ENCODE measurements at places on chromosomes 5 and 9.

GRCh38 chr9:134050726-134051125 lies 17.1 kb downstream of the BRD3 start:
- no peak for DNase-seq

DNA sequence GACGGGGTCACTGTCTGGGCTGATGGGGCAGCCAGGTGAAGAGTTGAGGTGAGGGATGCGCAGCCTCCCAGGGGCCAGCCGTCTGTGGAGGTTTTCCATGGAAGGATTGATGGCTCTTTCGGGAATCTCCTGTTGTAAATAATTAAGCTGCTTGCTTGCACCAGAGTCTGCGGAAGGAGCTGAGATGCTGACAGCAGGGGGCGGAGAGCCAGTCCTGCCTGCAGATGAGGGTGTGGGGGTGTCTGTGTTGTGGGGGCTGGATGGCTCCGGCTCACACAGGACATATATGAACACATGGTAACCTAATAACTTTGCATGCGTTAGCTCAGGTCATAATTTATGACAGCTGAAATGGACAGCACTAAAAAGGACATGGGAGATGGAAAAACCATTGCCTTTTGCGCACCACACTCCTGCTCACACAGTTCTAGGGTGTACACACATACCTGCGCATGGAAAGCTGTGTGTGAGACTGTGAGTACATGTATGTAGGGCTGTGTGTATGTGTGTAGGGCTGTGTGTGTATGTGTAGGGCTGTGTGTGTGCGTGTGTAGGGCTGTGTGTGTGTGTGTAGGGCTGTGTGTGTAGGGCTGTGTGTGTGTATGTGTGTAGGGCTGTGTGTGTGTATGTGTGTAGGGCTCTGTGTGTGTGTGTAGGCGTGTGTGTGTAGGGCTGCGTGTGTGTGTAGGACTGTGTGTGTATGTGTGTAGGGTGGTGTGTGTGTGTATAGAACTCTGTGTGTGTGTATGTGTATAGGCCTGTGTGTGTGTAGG lies 36.8 kb upstream of the SEMA4D start:
- DNase-seq, result no peak

DNA sequence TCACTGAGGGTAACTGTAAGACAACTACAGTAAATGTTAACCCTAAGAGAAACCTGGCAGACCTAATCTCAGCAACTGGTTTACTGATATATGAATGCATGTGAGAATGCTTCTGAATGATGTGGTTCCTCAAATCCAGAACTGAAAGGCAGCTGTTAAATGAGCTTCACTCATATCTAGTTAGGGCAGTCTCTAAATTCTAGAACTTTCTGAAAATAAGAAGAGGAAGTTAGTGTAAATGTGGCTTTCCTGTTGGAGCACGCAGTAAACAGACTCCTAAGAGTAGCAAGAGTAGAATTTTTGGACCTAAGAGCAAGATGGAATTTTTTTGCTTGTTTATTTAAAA lies 117.9 kb upstream of the KCNN2 start:
- no peak for DNase-seq

- no peak for DNase-seq
Measured at GRCh38 chr9:17847908-17848307, 269.0 kb downstream of the SH3GL2 start.

- no peak for DNase-seq
Measured at GRCh38 chr9:81717747-81718077, 28.4 kb upstream of the TLE1 start.

DNA sequence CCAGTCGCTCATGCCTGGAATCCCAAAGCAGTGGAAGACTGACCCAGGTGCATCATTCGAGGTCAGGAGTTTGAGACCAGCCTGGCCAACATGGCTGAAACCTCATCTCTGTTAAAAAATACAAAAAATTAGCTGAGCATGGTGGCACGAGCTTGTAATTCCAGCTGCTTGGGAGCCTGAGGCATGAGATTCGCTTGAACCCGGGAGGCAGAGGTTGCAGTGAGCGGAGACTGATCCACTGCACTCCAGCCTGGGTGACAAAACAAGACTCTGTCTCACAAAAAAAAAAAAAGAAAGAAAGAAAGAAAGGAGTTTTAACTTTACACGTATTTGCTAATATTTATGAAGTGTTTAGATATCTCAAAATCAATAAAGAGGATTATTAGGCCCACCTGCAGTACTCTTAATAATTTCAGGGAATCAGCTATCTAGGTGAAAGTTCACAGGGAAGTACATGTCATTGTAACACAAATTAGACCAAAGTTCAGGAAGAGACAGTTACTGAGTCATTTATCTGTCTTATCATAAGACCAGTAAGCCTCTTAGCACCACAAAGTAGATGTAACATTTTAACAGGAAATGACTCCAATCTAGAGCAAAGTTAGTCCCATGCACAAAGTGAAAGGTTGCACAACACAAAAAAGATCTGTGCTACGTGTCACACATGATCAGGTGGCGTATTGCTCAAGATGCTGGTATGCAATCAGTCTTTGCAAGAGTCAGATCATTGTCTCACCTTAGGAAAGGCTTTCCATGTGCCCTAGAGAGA lies 34.1 kb upstream of the PLIN2 start:
- DNase-seq, result peak; percentile 83

- no peak for DNase-seq
Measured at GRCh38 chr5:93364378-93364777, 216.6 kb downstream of the NR2F1-AS1 start.

GRCh38 chr5:119318256-119318894 lies 37.4 kb upstream of the TNFAIP8 start:
- DNase-seq, result no peak

- DNase-seq, result no peak
Measured at GRCh38 chr9:79813258-79813638, 241.5 kb downstream of the TLE4 start.

DNA sequence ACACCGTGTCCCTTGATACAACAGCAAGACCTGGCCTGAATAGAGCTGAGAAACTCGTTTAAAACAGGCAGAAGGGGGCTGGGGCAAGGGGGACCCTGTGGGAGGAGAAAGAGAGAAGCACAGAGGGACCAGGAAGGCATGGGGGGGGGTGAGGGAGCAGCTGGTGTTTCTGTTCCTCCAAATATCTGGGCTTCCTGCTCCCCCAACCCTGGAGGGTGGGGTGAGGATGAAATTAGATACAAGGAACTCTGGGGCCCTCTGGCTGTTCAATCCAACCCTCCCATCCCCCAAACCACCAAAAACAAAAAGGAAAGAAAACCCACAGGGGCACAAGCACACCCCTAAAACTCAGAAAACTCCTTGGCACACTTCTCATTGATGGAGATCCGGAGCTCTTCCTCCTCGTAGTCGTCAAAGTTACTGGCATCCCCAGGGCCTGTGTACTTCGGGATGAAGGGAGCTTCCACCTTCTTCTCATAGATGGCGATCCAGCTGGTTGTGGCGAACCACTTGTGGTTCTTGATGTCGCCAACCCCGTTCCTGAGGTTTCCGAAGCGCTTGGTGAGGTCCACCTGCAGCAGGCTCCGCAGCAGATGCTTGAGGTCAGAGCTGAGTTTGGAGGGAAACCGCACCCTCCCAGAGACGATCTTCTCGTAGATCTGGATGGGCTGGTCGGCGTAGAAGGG lies 1.1 kb downstream of the PRKACG start:
- DNase-seq, result no peak

DNA sequence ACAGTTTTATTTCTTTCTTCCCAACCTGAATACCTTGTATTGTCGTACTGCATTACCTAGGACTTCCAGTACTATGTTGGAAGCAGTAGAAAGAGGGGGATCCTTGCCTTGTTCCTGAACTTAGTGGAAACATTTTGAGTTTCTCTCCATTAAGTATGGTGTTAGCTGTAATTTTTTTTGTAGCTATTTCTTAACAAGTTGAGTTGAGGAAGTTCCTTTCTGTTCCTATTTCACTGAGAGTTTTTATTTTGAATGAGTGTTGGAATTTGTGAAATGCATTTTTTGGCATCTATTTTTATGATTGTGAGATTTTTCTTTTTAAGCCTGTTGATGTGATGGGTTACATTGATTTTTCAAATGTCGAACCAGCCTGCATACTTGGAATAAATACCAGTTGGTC lies 49.0 kb downstream of the FSD1L start:
- DNase-seq, result no peak

DNA sequence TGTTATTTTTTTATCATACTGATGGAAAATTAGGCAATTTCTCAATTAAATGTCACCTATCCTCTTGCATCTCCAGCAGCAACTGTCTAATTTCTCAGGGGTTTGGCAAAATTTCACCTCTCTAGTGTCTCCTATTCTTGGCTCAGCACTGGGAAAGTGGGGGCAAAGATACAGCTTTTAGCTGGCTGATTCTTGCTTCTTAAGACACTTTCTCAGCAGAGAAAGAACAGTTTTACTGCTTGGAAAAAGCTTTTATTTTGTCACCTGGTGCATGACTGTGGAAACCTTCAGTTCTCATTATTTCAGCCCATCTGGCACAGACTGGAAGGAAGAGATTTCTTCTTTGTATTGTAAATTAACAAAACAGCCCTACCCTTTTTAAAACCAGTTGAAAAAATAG lies 283.6 kb upstream of the SGCD start:
- DNase-seq, result no peak

DNA sequence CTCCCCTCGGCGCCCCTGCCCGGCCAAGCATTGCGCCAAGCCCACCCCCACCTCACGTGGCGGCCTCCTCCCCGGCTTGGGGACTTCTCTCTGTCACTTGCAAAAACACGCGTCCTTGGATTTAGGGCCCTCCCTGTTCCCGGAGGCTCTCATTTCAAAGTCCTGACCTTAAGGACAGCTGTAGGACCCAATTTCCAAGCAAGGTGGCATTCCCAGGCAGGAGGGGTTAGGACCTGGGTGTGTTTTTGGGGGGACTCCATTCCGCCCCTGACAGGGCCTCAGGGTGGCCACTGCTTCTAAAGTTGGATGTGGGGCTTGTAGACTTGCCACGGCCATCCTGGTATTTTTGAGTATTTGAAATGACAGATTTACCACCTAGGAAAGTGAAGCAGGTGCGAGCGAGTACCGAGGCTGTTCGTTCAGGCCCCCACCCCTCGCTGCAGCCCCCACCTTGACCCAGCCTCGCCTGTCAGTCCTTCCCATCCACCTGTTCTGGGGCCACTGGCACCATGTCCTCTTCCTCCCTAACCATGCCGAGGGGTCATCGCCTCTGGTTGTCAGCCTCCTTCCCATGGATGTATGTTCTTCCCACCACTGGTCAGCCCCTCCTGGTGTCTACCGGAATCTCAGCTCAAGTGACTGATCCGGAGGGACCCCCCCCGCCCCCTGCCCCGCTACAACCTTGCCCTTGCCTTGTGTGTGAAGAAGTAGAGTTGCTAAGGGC lies 52.4 kb downstream of the MRPL36 start:
- no peak for DNase-seq

DNA sequence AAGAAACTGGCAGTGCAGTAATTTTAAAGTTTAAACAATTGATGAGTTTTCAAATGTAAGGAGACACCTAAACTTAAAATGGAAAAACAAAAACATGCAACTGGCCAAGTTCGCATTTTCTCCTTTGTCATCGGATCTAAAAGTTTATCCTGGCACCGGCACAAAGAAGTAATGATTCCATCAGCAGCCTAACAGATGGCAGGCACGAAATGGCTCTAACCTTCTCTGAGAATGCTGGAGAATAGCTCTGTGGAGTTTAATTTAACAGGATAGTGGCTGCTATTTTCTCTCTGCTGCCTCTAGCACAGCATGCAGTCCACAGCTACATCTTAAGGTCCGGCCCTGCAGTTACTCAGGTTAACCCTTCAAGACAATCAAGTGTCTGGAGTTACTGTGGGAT lies 82.2 kb downstream of the PRELID2 start:
- no peak for DNase-seq

DNA sequence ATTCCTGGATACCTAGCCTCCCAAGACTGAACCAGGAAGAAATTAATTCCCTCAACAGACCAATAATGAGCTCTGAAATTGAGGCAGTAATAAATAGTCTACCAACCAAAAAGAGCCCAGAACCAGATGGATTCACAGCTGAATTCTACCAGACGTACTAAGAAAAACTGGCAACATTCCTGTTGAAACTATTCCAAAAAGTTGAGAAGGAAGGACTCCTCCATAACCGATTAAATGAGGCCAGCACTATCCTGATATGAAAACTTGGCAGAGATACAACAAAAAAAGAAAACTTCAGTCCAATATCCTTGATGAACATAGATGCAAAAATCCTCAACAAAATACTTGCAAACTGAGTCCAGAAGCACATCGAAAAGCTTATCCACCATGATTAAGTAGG lies 392.5 kb upstream of the GRAMD2B start:
- no peak for DNase-seq

DNA sequence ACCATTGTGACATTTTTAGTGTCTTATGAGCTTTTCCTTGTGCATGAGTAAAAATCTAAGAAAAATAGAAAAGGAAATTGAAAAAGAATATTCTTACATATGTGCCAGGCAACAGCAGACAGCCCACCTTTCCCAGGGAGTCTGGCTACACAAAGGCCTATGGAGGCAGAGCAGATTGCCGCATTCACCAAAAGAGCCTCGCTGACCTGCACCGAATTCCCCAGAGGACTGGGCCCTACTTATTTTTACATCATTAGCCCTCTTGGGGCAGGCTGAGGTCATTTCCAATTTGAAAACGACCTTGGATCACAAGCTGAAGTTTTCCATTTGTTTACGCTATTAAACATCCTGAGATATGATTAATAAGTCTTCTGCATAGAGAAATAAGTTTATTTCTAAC lies 66.2 kb upstream of the WDR41 start:
- DNase-seq, result no peak

DNA sequence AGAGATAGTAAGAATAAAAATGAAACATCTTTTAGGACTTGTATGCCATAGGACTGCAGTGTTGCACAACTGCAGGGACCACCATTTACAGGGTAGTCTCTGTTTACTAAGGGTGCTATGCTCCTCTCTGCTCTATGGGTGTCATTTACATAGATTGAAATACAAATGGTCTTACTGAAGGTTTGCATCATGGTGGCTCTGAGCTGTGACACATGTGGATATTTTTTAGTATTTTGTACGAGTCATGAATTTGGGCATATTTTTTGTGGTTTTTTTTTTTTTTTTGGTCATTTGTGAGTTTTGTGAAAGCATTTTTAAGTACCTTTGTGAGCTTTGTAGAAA lies 47.4 kb downstream of the CSNK1G3 start:
- no peak for DNase-seq

DNA sequence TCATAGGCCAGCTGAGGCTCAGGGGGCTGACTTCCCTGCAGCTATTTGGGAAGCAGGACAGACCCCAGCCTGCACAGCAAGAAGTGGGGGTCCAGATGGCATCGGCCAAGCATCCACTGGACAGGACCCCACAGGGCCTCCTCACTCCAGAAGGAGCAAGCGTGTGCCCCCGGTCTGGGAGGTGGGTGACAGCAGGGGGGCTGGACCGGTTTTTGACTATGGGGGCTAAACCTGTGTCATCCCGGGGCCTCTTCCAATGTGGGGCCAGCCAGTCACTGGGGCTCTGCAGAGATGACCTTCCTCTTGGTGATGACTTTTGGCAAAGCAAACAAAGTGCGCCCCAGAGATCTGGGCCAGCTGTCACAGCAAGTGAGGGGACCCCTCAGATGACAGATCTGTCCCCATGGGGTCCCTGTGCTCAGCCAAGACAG lies 163.9 kb downstream of the OLFM1 start:
- DNase-seq, result no peak
